ENCODE measurements at places on chromosomes 12 and 14. TPM values are rescaled to one million over a fixed set of nuclear protein-coding genes. Genes with fewer than 3 reads are reported as not detected.

GRCh38 chr12:6936636-6937480 is 6.8 kb upstream of the RNU7-1 start:
- no peaks in the 10 kb centered on the region for H3K36me3 ChIP-seq
- H3K27ac ChIP-seq = peak overlapping the region; percentile 82
- H3K4me3 ChIP-seq = peak overlapping the region; percentile 50
- H3K27me3 ChIP-seq = no peaks in the 10 kb centered on the region
- DNase-seq = no peak
- peaks cover 9% of the 10 kb centered on the region for H3K4me1 ChIP-seq

DNA sequence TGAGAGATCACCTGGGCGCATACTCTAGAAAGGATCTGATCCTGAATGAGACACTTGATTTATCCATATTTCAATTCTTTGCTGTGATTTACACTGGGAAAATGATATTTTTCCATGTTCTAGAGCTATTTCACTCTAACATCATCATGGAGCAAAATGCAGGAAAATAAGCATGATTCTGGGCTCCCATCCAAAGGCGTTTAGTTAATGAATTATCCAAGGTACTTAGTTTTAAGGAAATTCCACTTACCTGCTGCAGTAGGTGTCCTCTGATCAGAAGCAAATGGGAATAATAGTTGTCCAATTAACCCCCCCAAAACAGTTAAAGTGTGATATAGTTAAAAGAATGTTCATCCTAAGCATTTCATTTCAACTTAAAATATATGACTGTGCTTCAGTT is 204.5 kb upstream of the PRKD1 start:
- H3K4me1 ChIP-seq = no peaks in the 10 kb centered on the region
- no peaks in the 10 kb centered on the region for H3K36me3 ChIP-seq
- H3K27ac ChIP-seq = no peak overlapping the region

DNA sequence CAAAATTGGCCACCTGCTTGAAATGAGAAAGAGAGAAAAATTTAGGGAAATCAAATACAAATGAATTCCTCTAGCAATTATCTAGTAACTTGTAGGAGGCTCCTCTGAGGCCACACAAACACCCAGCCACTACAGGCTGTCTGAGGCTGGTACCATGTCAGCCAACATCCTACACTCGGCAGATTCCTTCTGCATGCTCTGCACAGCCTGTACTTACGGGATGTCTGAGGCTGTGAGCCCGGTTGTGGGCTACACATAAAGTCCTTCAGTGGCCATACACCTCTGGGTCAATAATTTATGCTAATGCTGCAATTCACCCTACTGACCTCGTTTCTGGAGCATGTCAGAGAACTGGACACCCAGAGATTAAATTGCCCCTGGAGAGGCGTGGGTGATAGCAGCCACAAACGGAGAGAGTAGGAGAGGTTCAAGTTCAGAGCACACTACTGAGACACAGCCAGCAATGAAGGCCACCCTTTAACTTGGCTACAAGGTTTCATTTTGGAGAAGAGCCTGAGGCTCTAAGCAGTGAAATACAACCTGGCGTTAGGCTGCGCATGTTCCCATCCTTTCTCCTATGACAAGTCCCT is 28.9 kb downstream of the WSCD2 start:
- no peaks in the 10 kb centered on the region for H3K4me1 ChIP-seq
- H3K36me3 ChIP-seq = no peaks in the 10 kb centered on the region

The RFX4 gene
- total RNA-seq = not detected

GRCh38 chr12:45439039-45439438 is 223.1 kb downstream of the ANO6 start:
- H3K4me3 ChIP-seq = no peak overlapping the region
- no peaks in the 10 kb centered on the region for H3K27me3 ChIP-seq
- H3K4me1 ChIP-seq = no peaks in the 10 kb centered on the region
- H3K27ac ChIP-seq = no peak overlapping the region

- no peak for DNase-seq
- H3K4me3 ChIP-seq = no peak overlapping the region
- H3K27me3 ChIP-seq = no peaks in the 10 kb centered on the region
- H3K4me1 ChIP-seq = peaks cover 21% of the 10 kb centered on the region
- peak overlapping the region; percentile 37 for H3K27ac ChIP-seq
These were observed 2.7 kb upstream of the TC2N start for GRCh38 chr14:91870001-91870400.

The NEMP1 gene
- total RNA-seq = 7.3 TPM

The KLRC1 gene
- total RNA-seq = 1.0 TPM

The GLS2 gene
- 1.7 TPM for total RNA-seq

DNA sequence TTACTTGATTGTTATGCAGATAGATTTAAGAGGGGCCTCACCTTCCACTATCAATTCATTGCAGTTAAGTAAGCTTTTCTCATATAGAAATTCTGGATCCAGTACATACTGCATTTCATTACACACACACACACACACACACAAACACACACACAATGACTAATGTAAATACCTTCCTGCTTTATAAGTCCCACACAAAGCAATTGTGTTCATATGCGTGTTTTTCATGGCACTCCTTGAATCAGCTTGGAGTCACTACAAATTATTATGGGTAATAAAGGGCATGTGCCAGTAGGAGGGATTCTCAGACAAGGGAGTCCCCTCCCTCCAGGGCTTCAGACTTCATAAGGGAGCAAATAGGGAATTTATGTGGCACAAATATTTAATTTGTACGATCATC is 4.5 kb downstream of the MIPOL1 start:
- H3K27me3 ChIP-seq = no peaks in the 10 kb centered on the region
- H3K27ac ChIP-seq = no peak overlapping the region
- H3K36me3 ChIP-seq = no peaks in the 10 kb centered on the region
- no peak for DNase-seq
- H3K4me3 ChIP-seq = no peak overlapping the region

The RNASE4 gene
- total RNA-seq = 94.7 TPM

The ALDH1L2 gene
- 2.2 TPM for total RNA-seq

GRCh38 chr12:38744041-38744440 is 161.3 kb downstream of the CPNE8 start:
- no peak overlapping the region for H3K4me3 ChIP-seq
- no peaks in the 10 kb centered on the region for H3K27me3 ChIP-seq
- no peaks in the 10 kb centered on the region for H3K4me1 ChIP-seq

GRCh38 chr14:103140316-103141109 is 17.3 kb downstream of the TNFAIP2 start:
- DNase-seq = no peak
- no peak overlapping the region for H3K27ac ChIP-seq
- H3K27me3 ChIP-seq = peaks cover 11% of the 10 kb centered on the region
- no peaks in the 10 kb centered on the region for H3K36me3 ChIP-seq

The DNAL1 gene
- 8.3 TPM for total RNA-seq

- no peak overlapping the region for H3K4me3 ChIP-seq
- DNase-seq = no peak
- no peaks in the 10 kb centered on the region for H3K27me3 ChIP-seq
- no peaks in the 10 kb centered on the region for H3K36me3 ChIP-seq
- H3K4me1 ChIP-seq = no peaks in the 10 kb centered on the region
These were observed 881 bp downstream of the HSD17B6 start for GRCh38 chr12:56763753-56764657.

DNA sequence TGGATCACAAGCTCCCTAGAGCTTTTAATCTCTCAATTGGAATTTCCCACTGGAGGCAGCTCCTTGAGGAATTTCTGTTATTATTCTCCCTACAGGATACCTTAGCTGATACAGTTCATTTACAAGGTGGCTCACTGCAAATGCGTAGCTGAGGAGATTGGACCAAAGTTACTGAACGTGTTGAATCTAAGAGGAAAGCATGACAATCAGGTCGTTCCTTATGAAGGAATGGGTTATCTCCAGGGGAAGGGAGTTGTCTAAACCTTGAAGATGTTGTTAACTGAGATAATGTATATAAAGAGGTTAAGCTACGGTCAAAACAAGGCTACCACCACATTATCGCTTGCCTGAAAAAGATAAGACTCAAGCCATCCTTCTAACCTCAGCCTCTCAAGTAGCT is 105.8 kb upstream of the TBX3 start:
- no peak overlapping the region for H3K27ac ChIP-seq
- H3K27me3 ChIP-seq = no peaks in the 10 kb centered on the region
- no peaks in the 10 kb centered on the region for H3K36me3 ChIP-seq
- no peak overlapping the region for H3K4me3 ChIP-seq
- DNase-seq = no peak

DNA sequence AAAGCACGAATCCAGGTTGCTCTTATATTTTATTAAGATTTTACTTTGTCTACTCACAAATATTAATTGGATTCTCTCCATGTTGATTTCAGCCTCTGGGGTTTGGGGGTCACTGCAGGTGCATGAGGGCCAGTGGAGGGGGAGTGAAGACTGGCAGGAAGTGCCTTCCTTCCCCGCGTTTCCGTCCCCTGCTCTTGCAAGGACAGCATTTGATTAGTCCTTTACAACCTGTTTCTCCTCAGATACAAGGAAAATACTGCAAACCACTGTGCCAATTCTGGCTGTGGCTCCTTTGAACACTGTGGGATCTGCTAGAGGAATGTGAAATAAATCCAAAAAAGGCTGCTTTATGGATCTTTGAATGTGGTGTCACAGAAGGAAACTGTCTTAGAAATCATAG is 291.8 kb downstream of the ETNK1 start:
- H3K4me3 ChIP-seq = no peak overlapping the region
- no peaks in the 10 kb centered on the region for H3K4me1 ChIP-seq
- DNase-seq = no peak

DNA sequence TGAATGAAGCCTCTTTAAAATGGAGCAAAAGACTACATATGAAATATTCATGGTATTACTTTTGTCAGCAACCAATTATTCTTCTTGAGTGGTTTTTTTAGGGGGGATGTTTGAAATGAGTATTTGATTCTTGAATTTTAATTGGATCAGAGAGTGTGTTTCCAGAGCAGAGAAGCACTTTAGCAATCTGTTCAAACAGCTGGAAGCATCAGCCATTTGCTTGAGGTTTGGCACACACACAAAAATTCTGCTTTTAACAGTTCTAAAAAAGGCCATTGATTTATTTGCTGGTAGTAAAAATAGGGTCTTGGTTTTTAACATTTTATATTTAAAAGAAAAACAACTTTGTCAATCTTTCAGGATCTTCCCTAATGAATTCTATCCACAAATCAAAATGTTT is 292.7 kb downstream of the LRFN5 start:
- no peaks in the 10 kb centered on the region for H3K36me3 ChIP-seq
- DNase-seq = no peak
- H3K27ac ChIP-seq = no peak overlapping the region
- no peaks in the 10 kb centered on the region for H3K27me3 ChIP-seq
- no peaks in the 10 kb centered on the region for H3K4me1 ChIP-seq

GRCh38 chr14:100282766-100283419 is 23.4 kb downstream of the SLC25A29 start:
- no peak overlapping the region for H3K27ac ChIP-seq
- no peaks in the 10 kb centered on the region for H3K27me3 ChIP-seq
- H3K36me3 ChIP-seq = no peaks in the 10 kb centered on the region
- H3K4me1 ChIP-seq = peaks cover 6% of the 10 kb centered on the region
- H3K4me3 ChIP-seq = no peak overlapping the region

DNA sequence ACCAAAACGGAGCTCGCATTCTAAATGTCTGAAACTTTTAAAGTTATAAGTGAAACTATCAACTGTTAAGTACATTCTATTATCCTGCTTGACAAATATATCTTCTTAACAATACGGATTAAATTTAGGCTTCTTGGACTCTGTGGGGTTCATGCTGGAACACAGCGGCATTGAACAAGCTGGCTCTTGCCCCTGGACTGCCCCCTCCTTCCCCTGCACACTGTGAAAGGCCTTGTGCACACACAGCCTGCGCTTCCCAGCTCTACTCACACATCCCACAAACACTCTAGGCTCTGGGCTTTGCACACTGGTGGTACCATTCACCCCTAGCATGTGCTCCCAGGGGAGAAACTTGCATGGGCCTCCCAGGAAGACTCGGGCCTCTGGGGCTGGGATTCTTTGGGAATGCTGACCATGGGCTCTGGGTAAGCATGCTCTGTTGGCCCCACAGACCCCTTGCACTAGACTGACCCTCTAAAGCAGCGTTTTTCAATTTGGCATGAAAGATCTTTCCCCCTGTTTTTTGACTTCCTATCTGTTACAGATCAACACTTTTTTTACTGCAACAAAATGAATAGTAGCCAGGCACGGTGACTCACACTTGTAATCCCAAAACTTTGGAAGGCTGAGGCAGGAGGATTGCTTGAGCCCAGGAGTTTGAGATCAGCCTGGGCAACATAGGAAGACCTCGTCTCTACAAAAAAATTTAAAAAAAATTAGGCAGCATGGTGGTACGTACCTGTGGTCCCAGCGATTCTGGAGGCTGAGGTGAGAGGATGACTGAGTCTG is 96.2 kb upstream of the CPM start:
- no peak for DNase-seq
- H3K4me3 ChIP-seq = no peak overlapping the region
- H3K4me1 ChIP-seq = no peaks in the 10 kb centered on the region
- no peaks in the 10 kb centered on the region for H3K36me3 ChIP-seq
- H3K27ac ChIP-seq = no peak overlapping the region

- H3K36me3 ChIP-seq = no peaks in the 10 kb centered on the region
- H3K4me1 ChIP-seq = no peaks in the 10 kb centered on the region
- H3K27me3 ChIP-seq = no peaks in the 10 kb centered on the region
- no peak for DNase-seq
- H3K4me3 ChIP-seq = no peak overlapping the region
These were observed 531.4 kb downstream of the FUT8 start for GRCh38 chr14:65943916-65944410.

DNA sequence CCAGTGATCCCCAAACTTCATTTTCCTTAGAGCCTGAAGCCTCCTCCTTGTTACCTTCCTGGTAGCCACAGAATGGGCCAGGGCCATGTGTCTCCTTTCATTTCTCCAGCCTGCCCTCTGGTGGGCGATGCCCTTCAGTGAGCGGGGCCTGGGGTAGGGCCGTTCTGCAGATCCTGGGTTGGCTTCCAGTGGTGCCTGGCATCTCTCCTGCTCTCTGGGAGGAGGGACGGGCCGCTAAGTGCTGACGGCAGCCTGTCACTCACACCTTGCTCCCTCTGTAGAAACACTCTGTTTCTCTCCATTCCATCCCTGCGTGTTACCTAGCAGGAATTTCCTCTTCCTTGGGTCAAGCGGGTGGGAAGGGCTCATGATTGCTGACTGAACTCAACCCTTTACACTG is 232.1 kb downstream of the CACNA1C start:
- H3K36me3 ChIP-seq = no peaks in the 10 kb centered on the region
- no peak overlapping the region for H3K27ac ChIP-seq
- DNase-seq = peak; percentile 79
- no peaks in the 10 kb centered on the region for H3K27me3 ChIP-seq
- no peak overlapping the region for H3K4me3 ChIP-seq

GRCh38 chr12:130437555-130438242 is 100.0 kb downstream of the PIWIL1 start:
- no peaks in the 10 kb centered on the region for H3K4me1 ChIP-seq
- H3K4me3 ChIP-seq = no peak overlapping the region
- no peak overlapping the region for H3K27ac ChIP-seq

DNA sequence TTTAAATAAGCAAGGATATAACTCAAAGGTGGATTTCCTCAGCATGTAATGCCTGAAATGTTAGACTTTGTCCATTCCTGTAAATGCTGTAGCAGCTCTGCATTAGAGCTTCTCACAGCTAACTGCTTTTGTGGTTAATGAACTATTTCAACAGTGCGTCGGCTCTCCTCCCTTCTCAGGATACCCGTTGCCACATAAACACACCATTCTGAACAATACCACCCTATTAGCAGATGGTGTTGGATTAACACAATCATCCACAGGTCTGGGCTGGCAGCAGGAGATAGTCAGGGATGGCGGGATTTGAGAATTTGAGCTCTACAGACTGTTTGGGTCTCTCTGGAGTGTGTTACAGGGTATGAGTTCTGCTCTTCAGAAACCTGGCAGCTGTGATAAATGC is 33.5 kb upstream of the C12orf42 start:
- no peak overlapping the region for H3K4me3 ChIP-seq
- H3K27ac ChIP-seq = no peak overlapping the region
- no peak for DNase-seq
- H3K27me3 ChIP-seq = no peaks in the 10 kb centered on the region
